ENCODE measurements at places on chromosomes 1 and 21.

DNA sequence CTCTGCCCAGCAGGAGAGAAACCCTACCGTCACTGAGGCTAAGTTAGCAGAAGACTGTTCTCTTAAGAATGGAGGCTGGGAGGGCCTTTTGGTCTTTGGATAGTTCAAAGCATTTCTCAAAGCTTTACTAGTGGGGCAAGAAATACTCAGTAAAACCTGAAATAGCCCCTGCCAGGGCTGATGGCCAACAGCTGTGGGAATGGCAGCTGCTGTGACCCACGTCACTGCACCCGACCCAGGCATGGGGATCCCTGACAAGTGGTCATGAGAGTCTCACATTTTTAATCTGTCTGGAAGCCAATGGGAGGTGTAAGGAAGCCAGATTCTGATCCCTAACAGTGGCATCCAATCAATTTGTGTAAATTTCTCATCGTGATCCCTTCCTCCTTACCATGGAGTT, 44.5 kb upstream of the ENAH start:
- DNase-seq, result no peak

- no peak for DNase-seq
These were observed 25.7 kb upstream of the GNG4 start for GRCh38 chr1:235675152-235675890.

GRCh38 chr1:153293851-153294250, 18.9 kb downstream of the PGLYRP3 start:
- peak; percentile 7 for DNase-seq

DNA sequence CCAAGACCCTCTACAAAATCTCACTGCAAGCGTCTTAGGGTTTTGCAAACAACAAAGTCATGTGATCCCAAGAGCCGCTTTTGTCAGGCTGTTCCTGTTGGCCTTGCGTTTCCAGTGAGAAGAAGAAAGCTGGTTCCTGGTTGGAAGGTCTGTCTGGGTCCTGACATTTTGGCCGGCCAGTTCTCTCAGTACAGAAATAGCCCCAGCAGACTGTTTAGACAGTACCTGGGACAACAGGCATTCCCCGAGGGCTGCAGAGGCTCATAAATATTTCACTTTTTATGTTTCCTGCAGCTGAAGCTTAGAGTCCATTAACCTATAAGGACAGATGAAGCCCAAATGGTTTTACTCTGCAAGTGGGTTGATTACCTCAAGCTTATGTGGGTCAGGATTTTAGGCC, 8.6 kb downstream of the GPR137B start:
- DNase-seq, result no peak

DNA sequence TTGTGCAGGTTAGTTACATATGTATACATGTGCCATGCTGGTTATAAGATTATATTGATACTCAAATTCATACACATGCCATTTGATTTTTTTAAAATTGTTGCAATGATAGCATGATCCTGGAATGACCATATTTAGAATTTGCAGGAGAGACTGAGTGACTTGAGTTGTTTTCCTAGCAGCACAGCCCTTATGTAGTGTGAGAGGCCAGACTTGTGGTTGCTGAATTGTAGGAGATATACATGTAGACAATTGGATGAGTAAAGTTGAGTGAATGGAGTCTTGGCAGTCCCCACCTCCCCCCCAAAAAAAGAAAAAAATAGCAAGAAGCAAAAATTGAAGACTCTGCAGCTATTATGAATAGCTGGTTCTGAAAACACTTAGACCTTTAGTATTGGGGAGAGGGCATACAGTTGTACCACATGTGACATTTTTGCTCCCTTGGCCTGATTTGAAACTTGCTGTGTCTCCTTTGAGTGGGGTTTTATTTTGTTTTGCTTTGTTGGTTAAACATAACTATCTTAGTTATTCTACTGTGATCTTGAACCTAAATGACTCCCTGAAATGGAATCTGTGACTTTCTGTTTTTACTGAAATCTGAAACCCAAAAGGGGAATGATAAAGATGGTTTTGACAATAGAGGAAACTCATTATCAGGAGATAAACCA, 280.3 kb downstream of the HMCN1 start:
- no peak for DNase-seq
